ENCODE measurements at places on chromosomes 3 and 15. TPM values are rescaled to one million over a fixed set of nuclear protein-coding genes. Genes with fewer than 3 reads are reported as not detected.

Gene PCCB
- total RNA-seq, result 58.8 TPM

Gene FRMD5
- total RNA-seq, result 13.2 TPM

Gene SNTN
- total RNA-seq, result not detected

GRCh38 chr3:153163393-153163724 lies 1.3 kb downstream of the RAP2B start:
- DNase-seq, result peak; percentile 39

- peak; percentile 59 for DNase-seq
Measured at GRCh38 chr3:172104471-172105072, 65.2 kb downstream of the FNDC3B start.

Gene CRYBG3
- total RNA-seq, result 9.2 TPM

DNA sequence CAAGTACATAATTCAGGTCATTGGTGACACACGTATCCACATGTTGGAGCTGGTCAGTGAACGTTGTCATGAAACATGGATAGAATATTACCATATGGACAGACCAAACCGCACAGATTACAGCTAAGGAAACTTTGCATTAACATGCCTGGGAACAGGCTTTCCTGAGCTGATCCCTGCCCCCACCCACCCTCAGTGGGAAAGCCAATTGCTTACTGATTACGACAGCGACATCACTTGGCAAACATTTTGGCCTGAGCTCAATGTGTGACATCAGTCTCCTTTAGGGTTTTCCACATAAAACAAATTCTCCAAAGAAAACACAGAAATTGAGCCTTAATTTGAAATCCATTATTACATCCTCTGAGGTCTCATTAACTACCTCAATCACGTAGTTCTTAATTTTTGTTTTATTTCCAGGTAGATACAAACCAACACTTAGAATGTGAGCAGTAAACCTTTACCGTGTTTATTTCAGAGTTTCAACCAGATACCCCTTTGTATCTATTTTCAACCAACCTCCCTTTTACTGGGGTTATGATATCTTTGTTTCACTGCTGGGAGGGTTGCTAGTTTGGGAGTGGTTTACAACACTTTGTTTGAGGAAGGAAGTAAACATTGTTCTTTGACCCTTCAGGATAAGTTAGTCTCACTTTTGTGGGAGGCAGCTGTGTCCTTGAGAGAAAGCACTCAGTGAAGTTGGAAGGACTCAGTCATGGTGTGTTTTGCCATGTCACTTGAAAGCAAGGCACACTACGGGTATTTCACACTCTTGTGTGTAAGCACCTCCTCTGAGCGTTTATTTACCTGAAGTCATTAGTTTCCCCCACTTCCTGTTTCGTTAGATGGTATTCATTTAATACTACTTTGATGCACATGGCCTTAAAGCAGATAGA lies 103.1 kb downstream of the CMSS1 start:
- peak; percentile 52 for DNase-seq

Gene WDR6
- total RNA-seq, result 76.1 TPM

DNA sequence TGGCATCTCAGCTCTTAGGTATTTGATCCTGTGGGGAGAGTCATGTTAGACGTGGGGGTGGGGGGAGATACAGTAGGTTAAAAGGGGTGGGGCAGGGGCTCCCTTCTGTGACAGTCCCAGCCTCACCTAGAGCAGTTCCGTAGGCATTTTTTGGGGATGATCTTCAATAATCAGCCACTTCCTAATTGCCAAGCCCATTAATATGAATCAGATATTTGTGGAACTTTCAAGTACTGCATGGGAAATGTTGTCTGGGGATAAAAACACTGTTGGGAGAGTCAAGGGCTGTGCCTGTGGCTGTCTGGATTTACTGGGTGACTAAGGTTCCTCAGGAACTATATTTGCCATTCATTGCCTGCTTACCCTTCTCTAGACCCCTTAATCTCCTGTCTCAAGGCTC lies 9.5 kb downstream of the C3orf52 start:
- DNase-seq, result no peak

DNA sequence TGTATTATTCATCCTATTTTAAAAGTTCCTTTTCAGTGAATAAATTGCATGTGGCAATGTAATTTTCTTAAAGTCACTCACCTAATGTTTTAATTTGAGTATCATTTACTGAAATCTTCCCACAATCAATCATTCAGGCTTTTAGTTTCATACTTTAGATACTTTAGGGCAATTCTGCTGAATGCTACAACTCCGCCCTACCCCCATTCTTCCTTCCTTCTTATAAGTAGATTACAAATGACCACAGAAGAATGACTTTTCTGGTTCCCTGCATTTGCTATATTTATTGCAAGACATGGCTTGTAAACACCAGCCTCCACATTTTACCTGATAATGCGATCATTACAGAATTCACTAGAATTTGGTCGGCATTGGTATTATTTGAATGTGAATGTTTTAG lies 1061.9 kb downstream of the FHIT start:
- DNase-seq, result no peak

DNA sequence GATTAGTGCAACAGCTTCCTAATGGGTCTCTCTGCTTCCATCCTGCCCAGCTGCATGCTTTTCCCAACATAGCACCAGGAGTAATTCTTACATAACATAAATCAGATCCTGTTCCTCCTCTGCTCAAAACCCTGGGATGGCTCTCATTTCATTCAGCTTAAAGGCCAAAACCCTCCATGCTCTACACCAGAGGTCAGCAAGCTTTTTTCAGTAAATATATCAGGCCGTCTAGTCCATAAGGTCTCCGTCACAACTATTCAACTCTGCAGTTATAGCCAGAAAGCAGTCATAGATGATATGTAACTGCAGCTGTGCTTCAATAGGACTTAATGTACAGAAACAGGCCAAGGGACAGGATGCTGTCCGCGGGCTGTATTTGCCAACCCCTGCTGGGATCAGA lies 202.8 kb upstream of the UBE2E2 start:
- DNase-seq, result no peak

- no peak for DNase-seq
Measured at GRCh38 chr3:184889312-184889904, 77.4 kb downstream of the VPS8 start.

- peak; percentile 24 for DNase-seq
Measured at GRCh38 chr3:59426821-59427565, 377.2 kb upstream of the CFAP20DC start.

GRCh38 chr3:99753268-99753975 lies 64.2 kb upstream of the CMSS1 start:
- DNase-seq, result peak; percentile 89

Gene ALPK3
- 0.12 TPM for total RNA-seq

DNA sequence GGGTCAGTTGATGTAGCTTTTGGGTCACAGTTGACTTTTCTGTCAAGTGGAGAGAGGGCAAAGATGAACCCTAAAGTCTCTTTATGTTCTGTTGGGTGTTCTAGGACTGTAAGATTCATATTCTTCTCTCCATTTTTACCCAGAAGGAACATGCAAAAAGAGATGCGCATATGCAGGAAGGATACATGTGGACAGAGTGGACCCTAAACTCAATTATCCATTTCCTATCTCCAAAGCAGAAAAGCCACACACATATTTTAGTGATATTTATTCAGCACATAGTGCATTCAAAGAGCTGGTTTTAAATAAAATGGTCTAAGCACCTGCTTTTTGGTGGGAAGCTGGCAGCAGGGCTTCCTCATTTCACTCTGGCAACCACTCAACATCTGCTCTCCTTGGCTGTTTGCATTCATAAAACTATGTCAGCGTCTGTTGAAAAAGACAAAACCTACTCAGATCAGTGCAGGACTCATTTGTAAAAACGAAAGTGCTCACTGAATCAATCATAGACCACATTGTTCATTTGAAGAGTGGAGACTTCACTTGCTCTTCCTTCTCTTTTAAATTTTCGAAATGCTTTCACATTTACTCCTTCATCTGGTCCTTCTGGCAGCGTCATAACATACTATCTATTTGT lies 96.6 kb downstream of the SEMA6D start:
- no peak for DNase-seq

Gene FETUB
- total RNA-seq, result 0.45 TPM

DNA sequence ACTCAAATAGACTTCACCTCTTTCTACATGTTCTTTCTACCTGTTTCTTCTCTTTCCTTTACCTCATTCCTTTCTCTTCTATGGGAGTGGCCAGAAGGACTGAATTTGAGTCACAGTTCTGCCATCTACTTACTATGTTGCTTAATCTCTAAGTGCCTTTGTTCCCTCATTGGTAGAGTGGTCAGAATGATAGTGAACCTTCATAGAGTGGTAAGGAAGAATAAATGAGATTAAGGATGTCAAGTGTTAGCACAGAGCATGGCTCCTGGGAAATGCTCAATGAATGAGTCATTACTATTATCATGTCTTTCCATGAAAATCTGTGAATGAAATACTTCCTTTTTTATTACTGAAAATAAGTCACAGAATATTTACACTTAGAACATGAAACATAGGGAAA lies 17.5 kb downstream of the TMEM207 start:
- peak; percentile 37 for DNase-seq

DNA sequence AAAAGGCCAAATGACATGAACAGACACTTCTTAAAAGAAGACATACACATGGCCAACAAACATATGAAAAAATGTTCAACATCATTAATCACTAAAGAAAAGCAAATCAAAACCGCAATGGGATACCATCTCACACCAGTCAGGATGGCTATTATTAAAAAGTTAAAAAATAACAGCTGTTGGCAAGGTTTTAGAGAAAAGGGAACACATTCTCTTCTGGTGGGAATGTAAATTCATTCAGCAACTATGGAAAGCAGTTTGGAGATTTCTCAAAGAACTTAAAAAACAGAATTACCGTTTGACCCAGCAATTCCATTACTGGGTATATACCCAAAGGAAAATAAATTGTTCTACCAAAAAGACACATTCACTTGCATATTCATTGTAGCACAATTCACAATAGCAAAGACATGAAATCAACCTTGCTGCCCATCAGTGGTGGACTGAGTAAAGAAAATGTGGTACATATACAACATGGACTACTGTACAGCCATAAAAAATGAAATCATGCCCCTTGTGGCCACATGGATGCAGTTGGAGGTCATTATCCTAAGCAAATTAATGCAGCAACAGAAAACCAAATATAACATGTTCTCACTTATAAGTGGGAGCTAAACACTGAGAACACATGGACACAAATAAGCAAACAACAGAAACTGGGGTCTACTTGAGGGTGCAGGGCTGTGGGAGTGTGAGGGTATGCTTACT lies 190.7 kb upstream of the MCTP2 start:
- no peak for DNase-seq

Gene SEMA3G
- 0.07 TPM for total RNA-seq

Gene ROBO2
- total RNA-seq, result not detected

DNA sequence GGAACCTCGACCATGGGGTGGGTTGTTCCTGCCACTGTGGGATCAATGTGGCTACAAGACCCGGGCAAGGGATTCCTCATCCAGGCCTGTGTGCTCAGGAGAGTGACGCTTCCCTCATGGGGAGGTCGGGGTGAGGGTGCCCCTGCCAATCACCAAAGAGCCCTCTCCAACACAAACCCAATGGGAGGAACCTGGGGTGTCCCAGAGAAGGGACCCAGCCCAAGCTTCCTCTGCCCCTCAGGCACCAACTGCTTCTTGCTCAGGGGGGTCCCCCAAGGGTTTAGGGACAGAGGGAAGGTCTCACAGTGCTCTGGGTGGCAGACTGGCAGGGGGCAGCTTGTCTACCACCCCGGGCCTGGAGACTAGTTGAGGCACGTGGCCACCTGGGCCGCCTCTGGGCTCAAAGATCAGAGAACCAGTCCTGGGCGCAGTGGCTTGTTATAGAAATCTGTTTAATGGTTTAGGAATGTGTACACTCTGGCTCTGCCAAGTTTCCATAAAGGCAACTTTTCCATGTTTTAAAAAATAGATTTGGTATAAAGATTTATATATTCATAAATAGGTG lies 26.6 kb downstream of the GP9 start:
- no peak for DNase-seq

Gene SERF2
- total RNA-seq, result 697 TPM

- no peak for DNase-seq
Measured at GRCh38 chr3:146498002-146498736, 28.8 kb upstream of the PLSCR2 start.

Gene SUSD5
- 11.6 TPM for total RNA-seq

- no peak for DNase-seq
Measured at GRCh38 chr3:17092583-17092933, 207.8 kb downstream of the PLCL2 start.

Gene GPR62
- total RNA-seq, result not detected

DNA sequence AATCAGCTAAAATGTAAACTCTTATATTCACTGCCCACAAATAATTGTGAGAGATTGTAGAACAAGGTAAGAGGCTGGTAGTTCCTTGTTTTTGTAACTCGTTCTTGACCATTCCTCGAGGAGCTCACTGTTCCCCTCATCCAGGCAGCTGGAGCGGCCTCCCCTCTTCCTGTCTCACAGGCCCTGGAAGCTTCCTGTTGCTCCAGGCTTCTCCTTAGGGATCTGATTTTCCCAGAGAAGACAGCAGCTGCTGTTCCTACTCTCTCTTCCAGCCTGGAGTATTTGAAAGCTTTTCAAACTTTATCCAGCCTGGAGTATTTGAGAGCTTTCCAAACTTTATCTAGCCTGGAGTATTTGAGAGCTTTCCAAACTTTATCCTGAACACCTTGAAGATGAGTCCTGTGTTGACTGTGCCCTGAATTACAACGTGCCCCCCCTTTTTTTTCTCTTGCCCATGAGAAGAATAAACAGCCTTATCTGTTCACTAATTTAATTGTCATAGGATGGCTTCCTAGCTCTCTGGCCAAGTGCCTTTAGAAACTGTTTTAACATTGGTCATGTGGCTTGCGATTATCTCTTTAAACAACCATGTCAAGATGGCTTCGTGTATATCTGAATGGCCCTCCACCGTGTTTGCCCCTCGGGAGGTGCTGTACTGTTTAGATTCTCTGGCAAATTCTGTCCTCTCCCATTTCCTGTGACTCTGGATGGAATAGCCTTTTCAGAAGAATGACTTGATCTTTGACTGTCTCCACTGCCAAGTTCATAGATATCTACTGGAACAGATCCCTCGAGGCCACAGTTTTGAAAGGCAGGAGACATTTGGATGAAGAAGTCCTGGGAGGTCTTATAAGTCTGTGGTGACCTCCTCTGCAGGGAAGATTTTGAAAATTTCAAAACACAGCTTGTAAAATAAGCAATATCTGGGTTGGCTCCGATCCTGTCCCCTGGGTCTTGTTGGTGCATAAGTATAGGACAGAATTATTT lies 4.8 kb downstream of the ADAMTSL3 start:
- DNase-seq, result no peak

DNA sequence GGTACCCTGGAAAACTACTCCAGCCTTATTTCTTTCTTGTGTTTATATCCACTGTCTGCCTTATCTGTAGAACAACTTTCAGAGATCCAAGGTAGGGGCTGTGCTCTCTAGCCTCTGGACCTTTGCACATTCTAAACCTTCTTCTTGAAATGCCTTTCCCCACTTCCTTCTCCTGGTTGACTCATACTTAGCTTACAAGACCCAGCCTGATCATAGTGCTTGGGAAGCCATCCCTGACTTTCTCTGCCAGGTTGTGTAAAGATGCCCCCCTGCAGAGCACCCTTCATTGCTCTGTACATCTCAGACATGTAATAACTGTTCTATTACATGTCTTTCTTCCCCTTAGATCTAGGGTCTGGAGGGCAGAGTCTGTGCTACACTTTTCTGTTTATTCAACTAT lies 50.1 kb downstream of the PPM1L start:
- no peak for DNase-seq

GRCh38 chr3:119700269-119700919 lies 2.4 kb upstream of the CFAP91 start:
- DNase-seq, result peak; percentile 87
